Thyroid gland (tissue), 4 donors: ENCODE measurements at places on chromosomes 3 and 15.
A peak's percentile ranks its signal among the peaks of the same experiment; 100 is the strongest.

DNA sequence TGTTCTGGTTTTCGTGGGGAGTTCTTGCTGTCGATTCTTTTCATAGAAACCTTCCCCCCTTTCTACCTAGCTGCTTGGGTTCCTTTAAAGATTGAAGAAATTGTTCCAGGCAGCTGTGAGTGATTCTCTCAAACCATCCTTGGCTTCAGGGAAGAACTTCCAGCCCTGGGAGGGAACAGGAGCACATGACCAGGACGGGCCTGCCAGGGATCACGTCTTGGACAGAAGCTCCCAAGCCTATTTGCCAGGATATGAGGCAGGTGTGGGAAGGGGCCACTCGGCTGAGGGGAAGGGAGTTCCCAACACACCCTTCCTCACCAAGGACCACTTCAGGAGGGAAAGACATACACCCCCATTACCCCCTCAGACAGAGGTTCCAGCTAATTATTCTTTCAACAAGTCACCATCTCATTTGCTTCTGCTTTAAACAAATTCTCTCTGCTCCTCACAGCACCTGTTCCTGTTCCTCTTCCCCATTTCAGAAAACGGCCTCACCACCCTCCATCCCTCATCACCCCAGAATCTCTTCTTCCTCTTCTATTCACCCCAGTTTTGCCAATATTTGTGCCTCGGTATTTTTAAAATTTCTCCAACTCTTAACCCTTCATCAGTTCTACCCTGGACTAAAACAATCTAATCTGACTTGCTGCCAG is 62.5 kb downstream of the WHAMM start:
- peaks cover 4% of the 10 kb centered on the region for H3K36me3 ChIP-seq
- no peaks in the 10 kb centered on the region for H3K4me1 ChIP-seq
- H3K27me3 ChIP-seq = no peaks in the 10 kb centered on the region
- no peak overlapping the region for H3K4me3 ChIP-seq
- DNase-seq = no peak

GRCh38 chr3:46492890-46493547 is 4.8 kb upstream of the RTP3 start:
- no peaks in the 10 kb centered on the region for H3K27me3 ChIP-seq
- DNase-seq = no peak
- H3K4me1 ChIP-seq = peaks cover 23% of the 10 kb centered on the region
- no peaks in the 10 kb centered on the region for H3K36me3 ChIP-seq

DNA sequence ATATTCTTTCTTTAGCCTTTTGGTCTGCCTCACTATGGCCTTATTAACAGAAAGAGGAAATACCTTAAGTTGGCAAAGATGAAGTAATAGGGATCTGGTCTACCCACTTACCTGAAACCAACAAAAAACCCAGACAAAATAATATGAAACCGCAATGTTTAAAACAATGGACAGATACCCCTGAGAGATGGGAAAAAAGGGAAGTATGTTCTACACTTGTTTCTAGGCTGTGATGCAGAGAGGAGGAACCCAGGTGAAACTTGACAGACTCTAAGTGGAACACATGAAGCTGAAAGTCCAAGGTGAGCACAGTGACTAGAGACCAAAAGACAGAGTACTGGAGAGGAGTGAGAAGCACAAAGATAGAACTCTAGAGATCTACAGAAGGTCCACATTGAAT is 78.4 kb downstream of the NR2E3 start:
- H3K36me3 ChIP-seq = peaks cover 3% of the 10 kb centered on the region
- no peak for DNase-seq
- no peak overlapping the region for H3K27ac ChIP-seq
- no peak overlapping the region for H3K4me3 ChIP-seq

GRCh38 chr3:185176750-185177359 is 24.0 kb upstream of the C3orf70 start:
- H3K4me3 ChIP-seq = no peak overlapping the region
- no peak overlapping the region for H3K27ac ChIP-seq
- DNase-seq = peak; percentile 27
- H3K36me3 ChIP-seq = no peaks in the 10 kb centered on the region
- H3K27me3 ChIP-seq = no peaks in the 10 kb centered on the region
